CD4-positive, alpha-beta T cell treated with Interleukin-4 for 1 hour (primary cell): ENCODE measurements at places on chromosomes 1 and 21.

GRCh38 chr1:51343624-51344023, 13.3 kb upstream of the TTC39A start:
- no peak for DNase-seq

DNA sequence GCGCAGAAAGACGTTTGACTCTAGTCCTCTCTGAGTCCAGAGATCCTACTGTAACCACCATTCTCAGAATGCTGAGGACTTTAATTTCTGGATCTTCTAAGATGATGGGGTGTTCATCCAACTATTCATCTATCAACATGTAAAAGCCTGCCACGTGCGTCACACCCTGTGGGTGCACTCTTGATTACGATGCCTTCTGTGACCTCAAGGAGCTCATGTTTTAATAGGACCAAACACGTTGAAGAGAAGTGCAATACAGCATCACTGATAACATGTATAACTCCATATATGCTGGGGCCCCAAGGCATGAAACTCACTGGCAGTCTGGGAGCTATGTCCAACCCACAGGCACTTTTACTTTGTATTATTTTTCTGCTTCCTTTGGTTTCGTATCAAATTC, 19.0 kb downstream of the KIAA0040 start:
- DNase-seq: no peak

GRCh38 chr1:202968895-202969295, 1.8 kb upstream of the CYB5R1 start:
- DNase-seq: peak; percentile 56

- peak; percentile 60 for DNase-seq
Measured at GRCh38 chr1:159798893-159799292, 3.3 kb upstream of the FCRL6 start.

DNA sequence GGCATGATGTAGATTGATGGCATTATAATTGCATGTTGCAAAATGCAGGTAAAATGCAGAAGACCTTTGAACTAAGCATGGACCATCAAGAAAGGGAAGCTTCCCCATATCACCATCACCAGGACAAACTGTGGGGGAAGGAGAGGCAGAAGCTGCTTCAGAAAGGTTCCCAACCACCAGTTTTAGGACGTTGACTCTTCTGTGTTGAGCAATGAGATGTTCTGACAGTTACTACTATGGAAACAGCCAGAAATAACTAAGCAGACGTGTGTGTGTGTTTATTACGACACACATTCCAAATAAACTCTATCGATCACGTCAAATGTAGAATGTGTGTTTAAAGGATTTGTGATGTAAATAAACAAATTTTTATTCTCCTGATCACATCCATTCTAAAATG, 110.2 kb upstream of the PLD5 start:
- no peak for DNase-seq

- no peak for DNase-seq
Measured at GRCh38 chr1:194865383-194865782, 1679.0 kb upstream of the B3GALT2 start.

- DNase-seq: no peak
Measured at GRCh38 chr1:29164588-29164987, 17.1 kb downstream of the SRSF4 start.

GRCh38 chr1:109361649-109362048, 36.1 kb downstream of the SORT1 start:
- DNase-seq: no peak

- DNase-seq: no peak
Measured at GRCh38 chr1:50994997-50995396, 25.0 kb downstream of the CDKN2C start.

DNA sequence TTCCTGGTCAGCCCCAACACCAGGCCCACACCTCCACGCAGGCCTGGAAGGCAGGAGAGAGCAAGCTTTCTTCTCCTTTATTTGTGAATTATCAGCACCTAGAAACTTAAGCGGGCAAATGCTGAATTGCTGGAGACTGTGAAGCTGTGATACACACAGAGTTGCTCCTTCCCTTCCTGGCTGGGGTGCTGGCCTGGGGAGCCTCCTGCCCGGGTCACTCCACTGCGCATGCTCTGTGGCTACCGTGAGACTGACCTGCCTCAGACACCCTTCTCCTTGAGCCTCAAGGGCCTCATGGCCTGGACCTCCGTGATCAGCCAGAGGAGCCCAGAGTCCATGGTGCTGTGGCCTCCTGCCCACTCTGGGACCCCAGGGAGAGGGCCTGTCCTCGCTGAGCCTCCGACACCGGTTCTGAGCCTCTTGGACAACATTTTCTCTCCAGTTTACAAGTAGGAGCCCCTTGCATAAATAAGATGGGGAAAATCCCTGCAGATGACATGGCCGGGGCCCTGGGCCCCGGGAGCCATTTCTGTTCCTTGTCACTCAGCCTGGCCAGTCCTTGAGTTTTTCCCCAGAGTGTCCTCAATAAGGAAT, 18.0 kb downstream of the AGPAT3 start:
- DNase-seq: no peak
